ENCODE measurements at places on chromosomes 7 and 10.

DNA sequence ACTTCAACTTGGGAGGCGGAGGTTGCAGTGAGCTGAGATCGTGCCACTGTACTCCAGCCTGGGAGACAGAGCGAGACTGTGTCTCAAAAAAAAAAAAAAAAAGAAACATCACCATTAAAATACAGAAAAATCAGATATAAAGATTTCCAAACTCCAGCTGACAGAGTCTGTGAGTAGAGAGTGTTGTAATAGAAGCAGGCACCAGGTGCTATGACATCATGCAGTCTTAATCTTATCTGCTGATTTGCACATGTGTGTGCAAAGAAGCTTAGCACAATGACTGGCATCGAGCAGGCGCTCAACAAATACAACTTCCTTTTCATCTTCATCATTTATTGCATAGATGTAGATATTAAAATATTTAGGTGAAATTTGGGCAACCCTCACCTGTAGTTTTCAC is 92.2 kb downstream of the PRKCQ start:
- DNase-seq: no peak

DNA sequence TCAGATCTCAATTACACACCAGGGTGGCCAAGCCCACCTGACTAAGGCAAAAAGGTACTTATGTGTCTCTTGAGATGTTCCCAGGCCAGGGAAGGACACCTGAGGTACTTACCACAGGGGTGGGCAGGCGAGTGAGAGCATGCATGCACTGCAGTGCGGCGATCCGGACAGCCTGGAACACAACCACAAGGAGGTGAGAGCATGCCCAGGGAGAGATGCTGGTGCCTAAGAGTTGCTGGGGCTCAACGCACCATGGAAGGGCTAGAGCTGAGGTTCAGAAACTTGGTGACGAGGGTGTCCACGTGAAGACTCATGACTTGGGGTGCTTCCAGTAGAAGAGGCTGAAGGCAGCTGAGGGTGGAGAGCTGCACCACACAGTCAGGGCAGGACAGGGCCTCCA is 13.1 kb downstream of the ZDHHC16 start:
- DNase-seq: no peak

DNA sequence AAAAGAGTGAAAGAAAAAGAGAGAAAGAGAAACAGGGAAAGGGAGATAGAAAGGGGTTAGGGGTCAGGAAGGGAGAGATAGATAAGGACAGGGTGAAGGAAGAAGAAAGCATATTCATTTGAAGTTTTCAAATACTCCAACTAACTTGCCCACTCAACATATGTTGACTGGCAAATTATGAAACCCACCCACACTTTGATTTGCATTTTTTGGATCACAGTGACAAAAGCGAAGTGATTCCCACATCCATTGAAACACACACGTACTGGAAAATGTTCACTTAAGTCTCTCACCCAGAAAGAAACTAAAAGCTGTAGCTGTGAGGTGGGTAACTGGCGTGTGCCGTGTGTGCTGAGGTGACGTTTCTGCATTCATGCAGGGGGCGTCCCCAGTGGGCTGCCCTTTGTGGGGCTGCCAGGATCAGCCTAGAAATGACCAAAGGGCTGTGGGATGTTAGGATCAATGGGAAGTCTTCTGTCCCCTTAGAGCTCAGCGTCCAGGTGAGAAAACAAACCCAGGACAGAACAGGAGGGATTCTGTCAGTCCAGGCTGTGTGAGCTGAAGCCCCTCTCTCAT is 134.9 kb upstream of the ADARB2 start:
- no peak for DNase-seq

DNA sequence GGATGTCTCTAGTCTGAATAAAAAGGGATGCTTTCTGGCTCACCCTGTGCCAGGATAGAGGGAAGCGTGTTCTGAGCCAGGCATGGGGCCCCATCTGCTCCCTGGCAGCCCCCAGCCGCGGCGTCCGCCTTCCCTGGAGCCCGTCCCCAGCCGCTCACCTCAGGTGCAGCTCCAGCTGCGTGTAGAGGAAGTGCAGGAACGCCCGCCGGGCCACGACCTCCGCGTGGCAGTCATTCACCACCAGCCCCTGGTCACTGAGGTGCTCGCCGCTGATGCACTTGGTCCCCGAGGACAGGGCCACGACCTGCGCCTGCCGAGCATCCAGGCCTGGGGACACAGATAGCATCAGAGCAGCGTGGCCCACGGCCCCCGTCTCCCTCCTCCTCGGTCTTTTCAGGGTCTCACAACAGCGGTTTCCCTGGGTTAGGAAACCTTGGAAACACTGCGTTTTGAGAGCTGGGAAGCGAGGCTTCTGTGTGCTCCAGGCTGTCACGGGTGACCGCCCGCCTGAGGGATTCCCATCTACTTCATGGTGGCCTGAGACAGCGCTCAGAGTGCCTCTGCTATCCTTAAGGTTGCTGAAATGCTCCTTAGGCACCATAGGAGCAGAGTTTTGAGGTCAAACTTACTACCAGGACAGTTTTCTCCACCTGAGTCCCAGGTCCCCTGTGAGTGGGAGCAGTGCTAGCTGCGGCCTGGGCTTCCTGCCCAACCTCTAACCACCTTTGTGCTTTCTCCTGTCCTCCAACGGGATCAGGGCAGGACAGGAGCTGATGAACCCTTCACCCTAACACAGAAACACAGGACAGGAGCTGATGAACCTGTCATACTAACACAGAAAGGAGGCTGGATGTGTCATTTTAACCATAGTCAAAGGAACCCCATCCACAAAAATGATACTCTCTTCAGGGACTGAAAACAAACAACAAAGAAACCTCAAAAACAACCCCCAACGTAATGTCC is 186.1 kb downstream of the WDR37 start:
- no peak for DNase-seq

GRCh38 chr7:81506609-81507008 is 263.2 kb downstream of the HGF start:
- no peak for DNase-seq

- DNase-seq: no peak
Observed at GRCh38 chr10:78335371-78335690, 301.7 kb downstream of the RPS24 start.

DNA sequence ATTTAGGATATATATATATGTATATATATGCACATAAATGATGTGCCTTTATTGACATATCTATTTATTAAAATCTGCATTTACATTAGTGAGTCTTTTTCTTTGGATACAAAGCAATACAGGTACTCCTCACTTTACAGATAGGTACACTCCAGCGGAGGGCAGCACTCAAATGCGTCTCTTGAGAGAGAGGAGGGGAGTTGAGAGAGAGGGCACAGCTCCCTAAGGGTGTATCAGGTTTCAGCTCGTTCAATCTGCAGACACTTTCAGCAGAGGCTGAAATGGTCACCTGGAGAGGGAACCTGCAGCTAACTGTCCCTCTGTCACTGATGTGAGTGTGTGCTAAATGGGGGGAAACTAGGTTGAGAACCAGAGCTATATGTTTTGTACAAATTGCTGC is 21.5 kb downstream of the C10orf53 start:
- DNase-seq: no peak

DNA sequence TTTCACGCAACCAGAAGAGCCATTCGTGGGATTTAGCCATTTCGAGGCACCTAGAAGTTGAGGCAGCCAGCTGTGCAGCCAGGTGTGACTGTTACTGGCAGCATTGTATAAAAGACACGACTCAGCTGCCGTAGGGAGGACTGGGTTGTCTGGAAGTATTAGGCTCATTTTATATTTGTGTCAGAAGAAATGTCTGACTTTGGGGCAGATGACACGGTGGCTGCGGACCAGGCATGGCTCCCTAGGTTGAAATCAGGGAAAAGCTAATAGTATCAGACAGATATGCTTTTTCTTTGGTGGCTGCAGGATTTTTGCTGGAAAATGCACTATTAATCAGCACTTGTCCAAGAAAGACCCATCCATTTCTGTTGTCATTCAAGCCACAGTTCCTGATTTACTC is 4.2 kb upstream of the DPYSL4 start:
- DNase-seq: peak; percentile 64

- no peak for DNase-seq
Observed at GRCh38 chr10:68099736-68100135, 9.6 kb upstream of the MYPN start.

GRCh38 chr7:133958822-133959221 is 168.3 kb upstream of the LRGUK start:
- no peak for DNase-seq

GRCh38 chr10:26550774-26551526 is 112.8 kb downstream of the APBB1IP start:
- no peak for DNase-seq

DNA sequence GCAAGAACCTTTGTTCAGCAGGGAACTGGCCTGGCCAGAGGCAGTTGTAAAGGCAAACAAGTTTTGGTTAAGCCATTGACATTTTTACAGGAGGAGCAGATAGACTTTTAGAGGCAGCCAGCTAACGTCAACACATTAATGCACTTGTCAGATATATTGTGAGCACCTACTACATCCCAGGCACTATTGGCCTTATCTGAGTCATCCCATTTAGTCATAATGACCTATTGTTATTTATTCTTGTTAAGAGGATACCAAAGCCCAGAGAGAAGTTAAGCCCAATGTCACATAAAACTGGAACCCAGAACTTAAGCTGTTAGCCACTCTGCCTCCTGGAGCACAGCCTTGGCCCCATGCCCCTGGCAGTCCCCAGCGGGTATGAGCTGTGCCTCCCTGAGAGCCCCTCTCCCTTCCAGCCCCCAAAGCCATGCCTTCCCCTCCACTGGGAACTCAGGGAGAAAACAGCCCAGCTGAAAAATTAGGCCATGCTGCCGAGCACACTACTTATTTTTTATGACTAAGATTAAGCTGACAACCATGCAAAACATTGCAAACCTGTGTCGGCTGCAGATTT is 32.7 kb upstream of the TRIM8 start:
- DNase-seq: no peak

DNA sequence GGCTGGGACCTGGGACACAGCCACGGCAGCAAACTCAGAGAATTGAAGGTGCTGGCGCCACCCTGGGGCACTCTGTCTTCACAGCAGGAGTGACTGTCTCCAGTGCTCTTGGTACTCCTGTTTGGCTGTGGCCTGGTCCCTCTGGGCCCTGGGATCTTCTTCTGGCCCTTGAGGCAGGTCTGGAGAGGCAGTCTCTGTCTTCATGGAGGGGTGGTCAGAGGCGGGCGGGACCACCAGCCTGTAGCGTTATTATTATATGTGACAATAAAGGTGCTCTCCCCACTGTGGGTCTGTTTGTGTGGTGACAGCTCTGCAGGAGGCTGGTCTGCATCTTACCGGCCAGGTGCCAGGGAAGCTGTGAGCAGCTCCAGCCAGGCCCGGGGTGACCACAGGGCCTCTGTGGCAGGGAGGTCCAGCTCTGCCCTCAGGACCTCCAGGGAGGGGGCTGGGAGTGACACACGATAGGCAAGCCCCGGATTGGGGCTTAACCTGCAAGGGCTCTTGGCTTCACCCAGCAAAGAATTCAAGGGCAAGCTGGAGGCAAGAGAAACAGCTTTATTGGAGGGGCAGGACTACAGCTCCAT is 70.3 kb downstream of the MYL10 start:
- peak; percentile 66 for DNase-seq

GRCh38 chr7:23098029-23098428 is 7.6 kb upstream of the KLHL7 start:
- no peak for DNase-seq

GRCh38 chr7:158401295-158401694 is 186.3 kb downstream of the PTPRN2 start:
- peak; percentile 62 for DNase-seq

GRCh38 chr10:311901-312665 is 176.8 kb downstream of the ZMYND11 start:
- no peak for DNase-seq

DNA sequence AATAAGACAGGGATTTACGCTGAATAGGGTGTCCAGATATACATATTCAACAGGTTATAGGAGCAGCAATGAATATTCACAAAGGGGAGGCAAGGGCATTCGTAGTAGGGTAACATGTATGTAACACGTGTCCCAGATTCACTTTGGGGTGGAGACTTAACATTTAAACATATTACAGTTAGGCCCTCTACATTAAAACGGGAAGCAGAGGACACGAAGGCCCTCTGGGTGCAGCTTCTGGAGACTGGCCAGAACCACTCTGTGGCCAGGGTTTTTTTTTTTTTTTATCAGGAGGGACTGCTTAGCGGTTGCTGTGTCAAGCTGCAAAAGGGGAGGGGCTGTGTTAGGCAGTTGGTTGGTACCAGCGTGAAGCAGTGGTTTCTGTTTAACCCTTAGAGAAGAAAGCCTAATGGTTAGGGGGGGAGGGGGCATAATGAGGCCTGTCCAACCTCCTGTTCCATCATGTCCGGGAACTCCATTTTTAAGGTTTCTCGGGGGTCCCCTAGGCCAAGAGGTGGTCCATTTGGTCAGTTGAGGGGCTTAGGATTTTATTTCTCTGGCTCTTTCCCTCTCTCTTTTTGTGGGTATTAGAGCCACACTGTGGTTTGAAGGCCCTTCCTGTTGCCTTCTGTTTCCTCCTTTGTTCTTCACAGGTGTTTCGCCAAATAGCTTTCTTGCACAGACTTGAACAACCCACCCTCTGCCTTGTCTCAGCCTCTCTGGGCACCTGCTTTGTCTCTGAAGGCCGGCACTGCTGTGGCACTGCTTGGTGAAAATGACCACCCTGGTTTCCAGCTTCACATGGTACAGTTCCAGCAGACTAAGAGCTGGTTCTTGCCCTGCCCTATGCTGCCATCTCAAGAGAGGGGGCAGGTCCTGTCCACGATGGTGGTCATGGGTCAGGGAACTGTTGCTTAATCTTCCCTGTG is 26.4 kb downstream of the PRF1 start:
- peak; percentile 62 for DNase-seq

- DNase-seq: no peak
Observed at GRCh38 chr10:76546411-76546810, 1091.2 kb downstream of the KCNMA1 start.

DNA sequence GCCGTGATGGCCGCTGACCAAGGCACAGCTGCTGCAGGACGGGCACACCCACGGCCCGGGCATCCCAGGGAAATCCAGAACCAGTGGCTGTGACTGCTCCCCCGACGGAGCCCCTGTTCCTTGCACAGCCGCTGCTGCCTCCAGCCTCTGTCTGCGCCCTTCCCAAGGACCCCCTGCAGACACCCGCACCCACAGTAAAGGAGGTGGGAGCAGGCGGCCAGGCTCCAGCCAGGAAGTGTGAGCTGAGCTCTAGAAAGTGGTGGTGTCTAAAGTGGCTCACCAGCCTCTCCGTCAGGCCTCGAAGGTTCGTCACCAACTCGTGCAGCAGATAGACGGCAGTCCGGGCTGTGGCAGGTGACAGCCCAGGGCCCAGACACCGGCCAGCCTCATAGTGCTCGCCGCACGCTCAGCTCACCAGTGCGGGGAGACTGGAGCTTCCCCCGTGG is 306.7 kb downstream of the DNAJB6 start:
- DNase-seq: peak; percentile 72

- DNase-seq: no peak
Observed at GRCh38 chr7:57348646-57349269, 101.2 kb upstream of the ZNF716 start.
